Purkinje cell (primary cell): ENCODE measurements at places on chromosomes 16 and 17. TPM values are rescaled to one million over a fixed set of nuclear protein-coding genes. Genes with fewer than 3 reads are reported as not detected.

WNT9B gene
- polyA plus RNA-seq, result not detected in 2 replicates

ITGAX gene
- 0.28 TPM in 1 of 2 replicates, not detected in the other for polyA plus RNA-seq

ASPA gene
- 4.4 and 9.6 TPM in 2 replicates for polyA plus RNA-seq

SLC6A4 gene
- not detected in 2 replicates for polyA plus RNA-seq

CRHR1 gene
- polyA plus RNA-seq, result 0.28 and 1.4 TPM in 2 replicates

TP53 gene
- 3.0 and 3.7 TPM in 2 replicates for polyA plus RNA-seq

HSF5 gene
- polyA plus RNA-seq, result not detected in 2 replicates

RHBDL3 gene
- 0.17 TPM in 1 of 2 replicates, not detected in the other for polyA plus RNA-seq

TBC1D16 gene
- 0.69 and 2.8 TPM in 2 replicates for polyA plus RNA-seq
